ENCODE measurements at places on chromosomes 6 and 20. TPM values are rescaled to one million over a fixed set of nuclear protein-coding genes. Genes with fewer than 3 reads are reported as not detected.

Gene DEFB124
- not detected for polyA plus RNA-seq

Gene COL12A1
- not detected for polyA plus RNA-seq

DNA sequence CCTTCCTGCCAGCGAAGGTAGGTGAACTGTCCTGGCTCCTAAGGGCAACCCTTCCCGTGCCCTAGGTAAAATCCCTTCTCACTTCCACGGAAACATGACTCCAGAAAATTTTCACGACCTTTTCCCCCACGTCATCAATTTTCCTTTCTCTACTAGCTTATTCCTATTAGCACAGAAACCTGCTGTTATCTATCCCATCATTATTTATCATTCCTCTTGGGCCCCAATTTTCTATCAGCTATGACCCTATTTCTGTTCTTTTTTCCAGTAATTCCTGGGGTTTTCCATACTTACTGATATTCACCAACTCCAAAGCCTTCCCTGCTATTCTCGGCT is 23.8 kb upstream of the GCM1 start:
- DNase-seq, result no peak

Gene GATA5
- polyA plus RNA-seq, result not detected

GRCh38 chr6:110514818-110515217 is 38.4 kb upstream of the SLC22A16 start:
- no peak for DNase-seq

Gene C4A
- not detected for polyA plus RNA-seq

GRCh38 chr6:21861942-21862341 is 268.4 kb downstream of the SOX4 start:
- DNase-seq, result no peak

DNA sequence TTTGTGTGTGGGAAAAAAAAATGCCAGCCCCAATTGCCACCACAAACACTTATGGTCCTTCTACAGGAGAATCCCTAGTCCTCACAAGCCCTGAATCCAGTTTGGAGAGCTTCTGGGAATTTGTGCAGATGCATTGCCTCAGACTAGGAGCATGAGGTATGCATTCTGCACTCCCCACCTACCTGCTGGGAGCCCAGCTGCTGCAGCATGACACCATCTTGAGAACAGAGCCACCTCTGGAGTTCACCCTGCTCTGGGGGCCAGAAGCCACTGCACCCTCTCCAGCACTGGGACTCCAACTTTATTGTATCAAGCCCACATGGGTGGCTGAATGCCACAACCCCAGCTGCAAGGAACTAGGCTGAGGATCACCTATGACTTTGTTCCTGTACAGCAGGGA is 568.5 kb upstream of the ID4 start:
- DNase-seq, result no peak

- no peak for DNase-seq
These were observed 65.1 kb downstream of the ZBTB2 start for GRCh38 chr6:151326116-151326825.

- DNase-seq, result no peak
These were observed 23.6 kb downstream of the DTD1 start for GRCh38 chr20:18611492-18611891.

GRCh38 chr20:41645372-41645771 is 27.2 kb upstream of the CHD6 start:
- DNase-seq, result no peak

- no peak for DNase-seq
These were observed 56.2 kb downstream of the COL12A1 start for GRCh38 chr6:75149696-75150095.

DNA sequence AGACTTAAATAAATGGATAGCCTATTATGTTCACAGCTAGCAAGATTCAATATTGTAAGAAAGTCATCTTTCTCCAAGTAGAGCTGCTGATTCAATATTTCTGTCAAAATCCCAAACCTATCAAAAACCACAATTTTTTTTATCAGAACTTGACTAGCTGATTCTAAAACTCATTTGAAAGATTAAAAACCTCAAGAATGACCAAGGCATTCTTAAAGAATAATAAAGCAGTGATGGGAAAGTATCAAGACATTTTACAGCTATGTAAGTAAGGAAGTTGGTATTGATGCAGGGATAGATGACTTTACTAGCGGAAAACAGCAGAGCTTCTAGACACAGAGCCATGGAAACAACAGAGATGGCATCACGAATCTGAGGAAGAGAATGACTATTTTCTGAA is 64.7 kb downstream of the SAMD3 start:
- no peak for DNase-seq

DNA sequence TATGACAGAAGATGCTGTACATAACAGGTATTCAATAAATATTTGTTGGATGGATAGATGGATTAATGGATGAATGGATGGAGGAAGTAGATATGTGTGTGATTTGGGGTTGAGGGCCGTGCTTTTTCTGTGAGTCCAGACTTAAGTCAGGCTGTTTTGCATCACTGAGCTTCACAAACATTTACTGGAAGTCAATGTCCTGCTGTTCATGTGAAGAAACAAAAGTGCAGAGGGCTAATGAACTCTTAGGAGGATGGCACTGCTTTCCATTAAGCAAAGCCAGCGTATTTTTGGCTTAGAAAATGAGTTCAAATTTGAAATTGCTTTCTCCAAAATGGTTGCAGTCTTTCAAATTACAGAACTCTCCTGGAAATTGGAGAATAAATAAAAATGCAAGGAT is 260.6 kb upstream of the SASH1 start:
- DNase-seq, result no peak

GRCh38 chr6:154430481-154430919 is 73.9 kb upstream of the IPCEF1 start:
- DNase-seq, result no peak

- no peak for DNase-seq
These were observed 121.5 kb upstream of the FOXQ1 start for GRCh38 chr6:1190366-1190765.

GRCh38 chr20:32663335-32664011 is 10.3 kb downstream of the C20orf203 start:
- no peak for DNase-seq

- DNase-seq, result no peak
These were observed 57.6 kb downstream of the CPNE5 start for GRCh38 chr6:36781669-36782068.

- no peak for DNase-seq
These were observed 13.6 kb downstream of the PLEKHG1 start for GRCh38 chr6:150613269-150613668.

Gene OXT
- polyA plus RNA-seq, result 1.5 TPM

GRCh38 chr6:132750455-132751248 is 7.1 kb downstream of the VNN2 start:
- DNase-seq, result no peak

DNA sequence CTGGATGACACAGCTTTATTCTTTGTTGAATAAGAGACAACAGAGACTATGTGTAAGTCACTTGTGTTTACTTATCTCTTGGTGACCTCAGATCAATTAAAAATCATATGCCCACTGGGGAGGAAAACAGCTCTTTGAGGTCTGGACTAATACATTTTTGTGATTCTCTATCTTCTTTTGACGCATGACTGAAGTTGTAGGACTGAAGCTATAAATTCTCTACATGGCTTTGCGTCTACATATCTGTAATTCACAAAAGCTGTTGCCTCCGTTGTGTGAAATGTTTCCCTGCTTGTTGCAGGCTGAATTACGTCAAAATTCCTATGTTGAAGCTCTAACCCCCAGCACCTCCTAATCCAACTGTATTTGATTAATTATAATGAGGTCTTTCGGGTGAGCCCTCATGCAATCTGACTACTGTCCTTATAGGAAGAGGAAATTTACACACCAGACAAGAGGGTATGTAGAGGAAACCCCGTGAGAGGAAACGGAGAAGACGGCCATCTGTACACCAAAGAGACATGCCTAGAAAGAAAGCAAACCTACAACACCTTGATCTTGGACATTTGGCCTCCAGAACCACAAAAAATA is 481.6 kb downstream of the PRKN start:
- DNase-seq, result no peak

- DNase-seq, result no peak
These were observed 2.0 kb downstream of the COL9A3 start for GRCh38 chr20:62818592-62819493.

GRCh38 chr6:48610846-48611245 is 499.8 kb upstream of the PTCHD4 start:
- DNase-seq, result no peak

GRCh38 chr6:49541210-49541724 is 9.2 kb upstream of the C6orf141 start:
- no peak for DNase-seq

- no peak for DNase-seq
These were observed 34.9 kb upstream of the MTHFD1L start for GRCh38 chr6:150830439-150831165.

- no peak for DNase-seq
These were observed 217.3 kb downstream of the ARID1B start for GRCh38 chr6:156994215-156995076.

Gene SPATA25
- polyA plus RNA-seq, result not detected

DNA sequence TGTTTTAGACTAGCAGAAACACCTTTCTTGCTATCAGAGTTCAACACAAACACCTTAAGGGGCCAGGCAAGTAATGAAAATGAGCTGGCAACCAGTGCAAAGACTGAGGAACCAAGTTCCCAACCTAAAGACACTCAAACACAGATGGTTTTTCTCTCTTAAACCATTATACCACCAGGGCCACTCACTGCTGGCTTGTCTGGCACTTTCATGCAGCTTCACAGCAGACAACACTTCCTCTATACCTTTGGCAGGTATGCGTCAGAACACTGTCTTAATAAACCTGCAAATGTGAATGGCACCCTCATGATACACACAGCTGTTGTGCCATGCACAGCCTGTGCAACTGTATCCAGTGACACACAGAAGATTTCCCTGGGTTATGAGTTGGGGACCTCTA is 41.6 kb downstream of the NFATC2 start:
- DNase-seq, result peak; percentile 37

Gene SPATS1
- polyA plus RNA-seq, result not detected

Measured in naive B cell (primary cell).